CD4-positive, alpha-beta T cell treated with Interferon alpha-2 for 1 hour (primary cell): ENCODE measurements at places on chromosomes 12 and 14.

GRCh38 chr14:42508209-42508946, 901.7 kb downstream of the LRFN5 start:
- no peak for DNase-seq

GRCh38 chr14:49673586-49673985, 14.4 kb downstream of the POLE2 start:
- no peak for DNase-seq

- no peak for DNase-seq
Observed at GRCh38 chr14:99007795-99008194, 264.2 kb downstream of the BCL11B start.

GRCh38 chr14:36221112-36221511, 44.6 kb upstream of the PTCSC3 start:
- DNase-seq, result no peak

GRCh38 chr12:39145175-39145999, 240.0 kb upstream of the CPNE8 start:
- DNase-seq, result no peak

DNA sequence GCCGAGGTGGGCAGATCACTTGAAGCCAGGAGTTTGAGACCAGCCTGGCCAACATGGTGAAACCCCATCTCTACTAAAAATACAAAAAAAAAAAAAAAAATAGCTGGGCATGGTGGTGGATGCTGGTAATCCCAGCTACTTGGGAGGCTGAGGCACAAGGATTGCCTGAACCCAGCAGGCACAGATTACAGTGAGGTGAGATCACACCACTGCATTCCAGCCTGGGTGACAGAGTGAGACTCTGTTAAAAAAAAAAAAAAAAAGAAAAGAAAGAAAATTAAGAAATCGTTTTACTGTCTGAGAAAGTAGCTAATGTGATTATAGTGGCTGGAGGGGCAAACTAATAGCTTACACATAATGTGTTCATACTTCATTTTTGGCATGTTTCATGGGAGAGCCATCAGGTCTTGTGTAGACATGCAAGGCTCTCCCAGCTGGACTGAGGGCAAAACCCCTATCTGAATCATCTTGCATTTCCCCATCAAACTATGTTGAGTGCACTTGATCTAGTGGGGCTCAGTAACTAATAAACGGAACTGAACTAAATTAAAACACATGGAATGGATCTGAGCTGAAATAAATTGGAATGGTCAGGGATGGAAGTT, 16.2 kb downstream of the KIF21A start:
- no peak for DNase-seq

DNA sequence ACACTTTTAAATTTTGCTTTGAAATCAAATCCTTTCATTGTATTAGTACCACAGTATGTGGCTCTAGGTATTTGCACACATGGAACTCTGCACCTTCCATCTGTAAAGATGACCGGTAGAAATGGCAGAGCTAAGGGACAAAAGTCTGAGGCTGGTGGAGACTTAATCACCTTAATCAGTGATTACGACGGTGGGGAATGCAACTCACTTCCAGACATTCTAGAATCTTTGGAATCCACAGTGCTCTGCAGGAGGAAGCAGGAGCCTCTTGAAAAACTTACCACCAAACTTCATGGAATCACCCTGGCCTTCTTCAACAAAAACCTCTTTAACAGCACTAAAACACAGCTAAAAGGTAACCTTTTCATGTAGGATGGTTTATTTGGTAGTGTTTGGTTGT, 3.9 kb upstream of the DACT1 start:
- DNase-seq, result no peak

DNA sequence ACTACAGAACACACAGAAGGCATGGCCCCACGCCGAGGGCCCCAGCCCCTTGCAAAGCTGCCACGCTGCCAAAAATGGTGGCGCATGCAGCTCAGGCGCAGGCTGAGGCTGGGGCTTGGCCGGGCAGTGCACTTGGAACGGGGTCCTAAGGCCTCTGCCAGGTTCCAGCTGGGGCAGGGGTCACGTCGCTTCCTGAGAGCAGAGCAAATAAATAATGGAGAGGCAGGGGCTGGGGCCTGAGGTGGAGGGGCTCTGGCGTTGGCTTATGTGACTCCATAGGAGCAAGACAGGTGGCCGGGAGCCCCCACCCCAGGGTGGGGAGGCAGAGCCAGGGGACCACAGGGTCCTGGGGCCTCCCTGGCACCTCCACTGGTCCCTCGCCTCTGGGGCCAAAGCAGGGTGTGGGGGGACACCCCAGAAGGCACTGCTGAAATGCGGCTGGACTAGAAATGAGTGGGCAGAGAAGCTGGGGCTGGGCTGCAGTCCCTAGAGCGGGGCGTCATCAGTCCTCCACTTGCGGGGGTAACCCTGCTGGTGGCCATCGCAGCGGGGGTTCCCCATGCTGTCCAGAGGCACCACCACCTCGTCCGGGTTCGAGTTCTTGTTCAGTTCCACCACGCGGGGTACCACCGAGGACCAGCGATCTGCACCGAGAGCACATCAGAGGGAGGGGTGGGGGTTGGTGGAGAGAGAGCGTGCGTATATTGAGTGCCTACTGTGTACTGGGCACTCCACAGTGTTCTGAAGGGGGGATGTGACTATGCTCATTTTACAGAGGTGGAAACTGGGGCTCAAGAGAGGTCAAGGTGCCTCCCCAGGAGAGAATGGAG, 49.8 kb downstream of the TRPV4 start:
- DNase-seq, result no peak

GRCh38 chr12:57940915-57941164, 527 bp upstream of the ATP23 start:
- DNase-seq, result no peak

DNA sequence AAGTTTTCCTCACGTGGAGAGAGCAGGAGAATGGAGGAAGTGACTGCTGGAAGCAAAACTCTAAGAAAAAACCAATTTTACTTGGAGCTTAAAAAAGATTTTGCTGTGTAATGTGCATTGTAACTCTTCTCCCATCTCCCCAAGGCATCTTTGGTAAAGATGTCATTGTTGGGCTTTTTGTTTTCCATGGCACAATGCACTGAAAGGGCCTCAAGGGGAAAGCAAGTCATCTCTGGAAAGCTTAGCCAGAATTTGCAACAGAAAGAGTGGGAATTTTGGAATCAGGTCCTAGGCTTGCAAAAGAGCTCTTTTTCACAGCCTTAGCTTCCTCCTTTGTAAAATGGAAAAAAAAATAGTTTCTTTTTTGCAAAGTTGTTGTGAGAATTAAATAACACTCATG, 7.9 kb upstream of the PPM1A start:
- no peak for DNase-seq

DNA sequence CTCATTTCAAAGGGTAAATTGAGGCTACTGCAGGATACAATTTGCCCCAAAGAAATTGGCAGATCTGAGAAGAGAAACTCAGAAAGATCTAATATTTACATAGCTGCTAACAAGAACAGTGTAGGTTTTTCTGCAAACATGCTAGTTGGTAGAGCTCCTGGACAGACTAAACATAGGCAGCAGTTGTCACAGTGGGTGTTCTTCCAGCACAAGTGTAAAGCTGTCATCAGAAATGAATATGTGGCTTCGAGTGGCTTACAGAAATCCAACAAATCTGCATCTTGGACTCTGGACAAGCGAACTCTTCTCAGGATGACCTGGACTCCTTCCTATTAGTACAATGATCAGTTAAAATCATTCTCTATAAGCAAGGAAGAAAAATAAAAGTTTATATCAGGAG, 5.9 kb downstream of the CBX5 start:
- DNase-seq, result no peak

GRCh38 chr12:94718114-94718513, 67.8 kb upstream of the TMCC3 start:
- DNase-seq, result no peak

- DNase-seq, result no peak
Observed at GRCh38 chr12:132610051-132610759, at the start of gene LRCOL1. Gene LRCOL1 (minus strand): TSS chr12:132610582. CDS start chr12:132606251, 4,331 bp downstream.

- no peak for DNase-seq
Observed at GRCh38 chr12:120739031-120739762, 13.6 kb downstream of the ACADS start.

DNA sequence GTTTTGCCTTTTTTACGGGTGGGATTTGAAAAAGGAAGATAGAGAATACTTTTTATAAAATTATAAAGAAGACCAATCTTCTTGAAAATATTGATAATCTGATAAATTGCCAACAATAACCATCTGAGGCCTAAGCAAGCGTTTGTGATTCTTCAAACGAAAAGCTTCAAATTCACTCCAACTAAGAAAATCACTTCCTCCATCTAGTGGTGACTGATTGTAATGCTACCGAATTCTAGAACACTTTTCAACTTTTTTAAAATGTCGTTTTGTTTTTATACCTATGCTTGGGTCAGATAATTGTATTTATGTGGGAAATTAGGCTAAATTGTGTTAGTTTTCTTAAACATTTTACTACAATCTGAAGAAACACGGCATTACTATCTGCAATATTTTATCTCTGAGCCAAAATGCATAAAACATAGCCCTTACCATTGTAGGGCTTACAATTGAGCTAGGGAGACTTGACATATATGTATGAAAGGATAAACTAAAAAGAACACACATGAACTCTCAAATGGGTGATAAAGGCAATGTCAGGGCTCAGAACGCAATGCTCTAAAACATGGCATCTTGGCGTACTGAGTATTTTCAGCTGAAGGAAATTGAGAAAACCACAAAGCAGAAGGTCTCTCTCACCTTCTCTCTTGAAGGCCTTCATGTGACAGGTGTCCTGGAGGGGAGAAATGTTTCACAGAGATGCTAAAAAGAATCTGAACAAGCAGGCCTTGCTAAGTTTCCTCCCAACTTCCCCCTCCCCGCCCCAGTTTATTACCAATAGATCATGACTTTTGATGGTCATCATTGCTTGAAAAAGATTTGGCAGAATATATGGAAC, 36.8 kb upstream of the G2E3 start:
- peak; percentile 58 for DNase-seq

- peak; percentile 83 for DNase-seq
Observed at GRCh38 chr14:67837011-67837624, 17.5 kb downstream of the RAD51B start.

GRCh38 chr12:45310627-45310968, 94.7 kb downstream of the ANO6 start:
- DNase-seq, result no peak

DNA sequence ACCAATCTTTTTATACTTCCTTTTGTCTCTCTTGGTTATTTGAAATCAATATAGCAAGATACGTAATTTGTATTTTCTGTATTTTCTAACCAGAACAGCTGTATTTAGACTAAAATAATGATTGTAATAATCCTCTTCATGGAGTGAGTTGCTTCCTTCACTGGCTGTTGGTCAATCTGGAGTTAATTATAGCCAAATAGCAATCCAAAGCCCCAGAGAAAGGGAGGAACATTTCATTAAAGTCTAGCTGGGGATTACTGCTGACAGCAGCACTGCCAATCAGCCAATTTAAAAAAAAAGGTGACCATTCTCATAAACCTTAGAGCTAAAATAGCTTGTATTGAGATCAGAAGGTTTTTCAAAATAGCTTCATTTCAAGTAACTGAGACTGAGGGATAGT, 118.0 kb downstream of the TRHDE start:
- DNase-seq, result no peak

GRCh38 chr14:20662968-20663732, 21.2 kb upstream of the RNASE4 start:
- DNase-seq, result peak; percentile 91

DNA sequence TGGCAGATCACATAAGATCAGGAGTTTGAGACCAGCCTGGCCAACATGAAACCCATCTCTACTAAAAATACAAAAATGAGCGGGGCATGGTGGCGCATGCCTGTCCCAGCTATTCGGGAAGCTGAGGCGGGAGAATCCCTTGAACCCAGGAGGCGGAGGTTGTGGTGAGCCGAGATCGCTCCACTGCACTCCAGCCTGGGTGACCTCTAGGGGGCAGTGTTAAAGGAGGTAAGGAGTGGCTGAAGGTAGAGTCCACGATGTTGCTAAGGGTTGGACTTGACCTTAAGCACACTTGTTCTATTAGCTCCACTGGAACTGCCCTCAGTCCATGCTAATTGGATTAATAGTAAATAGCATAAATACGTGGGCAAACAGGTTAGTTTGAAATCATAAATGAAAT, 62.4 kb upstream of the PSMC1 start:
- no peak for DNase-seq

DNA sequence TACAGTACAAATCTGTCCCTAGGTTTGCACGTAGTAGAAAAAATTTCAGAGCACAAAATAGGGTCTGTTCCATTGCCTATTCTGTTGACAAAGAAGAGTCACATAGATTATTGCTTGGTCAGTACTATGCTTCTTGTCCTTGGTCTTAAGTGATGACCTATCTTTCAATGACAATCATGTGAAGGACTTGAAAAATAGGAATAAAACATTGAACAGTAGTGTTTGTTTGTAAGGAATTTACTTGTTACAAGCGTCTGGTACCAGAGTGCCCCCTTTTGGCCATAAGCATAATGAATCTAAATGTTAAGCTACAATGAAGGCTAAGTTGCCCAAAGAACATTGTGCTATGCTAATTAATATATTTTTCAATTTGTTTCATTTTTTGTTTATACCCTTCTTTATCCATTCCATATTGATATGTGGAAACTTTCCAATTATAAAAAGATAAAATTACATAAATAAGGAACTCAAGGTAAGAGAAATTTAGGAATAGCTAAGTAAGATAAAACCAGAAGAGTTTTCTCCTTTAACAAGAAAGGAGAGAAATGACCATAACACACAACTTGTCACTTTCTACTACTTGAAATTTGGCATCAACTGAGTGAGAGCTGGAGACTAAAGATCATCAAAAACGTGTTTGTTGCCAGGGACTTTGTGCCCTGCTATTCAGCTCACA, 204.7 kb downstream of the EPS8 start:
- peak; percentile 63 for DNase-seq

DNA sequence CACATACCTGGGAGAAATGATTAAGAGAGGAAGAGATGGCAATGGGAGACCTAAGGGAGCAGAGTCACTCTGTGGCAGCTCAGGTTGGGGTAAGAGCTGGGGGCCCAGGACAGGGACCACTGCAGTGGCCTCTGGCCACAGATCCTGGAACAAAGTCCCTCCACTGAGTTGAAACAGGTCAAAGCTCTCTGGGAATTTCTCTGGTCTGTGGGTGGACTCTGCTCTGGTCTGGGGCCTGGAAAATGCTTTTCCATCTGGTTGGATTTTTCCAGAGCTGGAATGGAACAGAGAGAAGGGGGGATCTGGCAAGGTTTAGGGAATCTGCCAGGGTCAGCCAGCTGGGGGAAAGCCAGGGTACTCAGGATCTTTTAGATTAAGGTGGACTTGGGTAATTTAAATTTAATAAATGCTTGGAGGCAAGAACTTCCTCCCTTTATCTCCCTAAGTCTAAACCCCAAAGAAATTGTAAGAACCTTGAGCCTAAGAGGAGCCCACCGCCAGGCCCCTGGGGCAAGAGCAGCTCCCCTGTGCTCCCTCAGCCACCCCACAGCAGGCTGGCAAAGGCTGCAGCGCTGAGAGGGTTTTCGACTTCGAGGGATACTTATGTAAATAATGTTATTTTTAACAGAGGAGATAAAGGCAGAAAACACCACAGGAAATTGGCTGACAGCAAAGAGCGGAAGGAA, 3.7 kb downstream of the HOXC10 start:
- DNase-seq, result no peak

- no peak for DNase-seq
Observed at GRCh38 chr14:27553790-27554189, 956.0 kb upstream of the NOVA1 start.
